Bronchial epithelial cell (primary cell): ENCODE measurements at places on chromosomes 3 and 15. TPM values are rescaled to one million over a fixed set of nuclear protein-coding genes. Genes with fewer than 3 reads are reported as not detected.

LEKR1 gene
- under 0.01 and 0.64 TPM in 2 replicates for total RNA-seq

ZDHHC3 gene
- total RNA-seq = 62.1 and 91.1 TPM in 2 replicates

BDH1 gene
- total RNA-seq = 13.7 and 16.8 TPM in 2 replicates

EIF3J gene
- 40.5 and 52.4 TPM in 2 replicates for total RNA-seq

LTK gene
- 0.13 TPM in 1 of 2 replicates, not detected in the other for total RNA-seq

FAM107A gene
- total RNA-seq = not detected in 2 replicates

HTR3E gene
- not detected in 2 replicates for total RNA-seq

TMOD2 gene
- total RNA-seq = 2.1 and 2.2 TPM in 2 replicates

TRH gene
- not detected in 2 replicates for total RNA-seq

FEZF2 gene
- total RNA-seq = not detected in 2 replicates

A4GNT gene
- total RNA-seq = not detected in 2 replicates

EIF4E3 gene
- 2.1 and 3.1 TPM in 2 replicates for total RNA-seq
